Posterior vena cava (tissue), 2 donors: ENCODE measurements at places on chromosomes 4 and X.

- no peak for DNase-seq
Measured at GRCh38 chr4:152896811-152897210, 39.3 kb upstream of the FHDC1 start.

DNA sequence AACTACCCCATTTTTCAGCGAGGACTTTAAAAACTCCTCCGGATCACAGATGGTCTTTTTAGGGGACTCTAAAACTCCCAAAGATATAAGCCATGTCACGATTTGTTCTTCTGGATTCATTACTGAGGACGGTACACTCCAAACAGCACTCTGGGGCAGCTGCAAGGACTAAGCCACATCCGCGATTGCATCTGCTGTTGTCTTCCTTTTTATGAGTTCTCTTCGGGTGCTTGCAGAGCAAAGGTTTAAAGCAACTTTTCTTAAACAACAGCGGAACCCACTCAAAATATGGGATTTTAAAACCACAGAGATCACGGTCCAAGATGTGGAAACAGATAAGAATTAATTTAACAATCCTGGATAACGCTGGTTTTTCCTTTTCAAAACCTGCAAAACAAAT lies at the start of gene ARHGEF6:
Gene ARHGEF6, minus strand, starts transcription at position 170 of the 400 bp plus-strand sequence. Its CDS starts 50 bp downstream, at position 120.
- no peak for DNase-seq

- DNase-seq, result no peak
Measured at GRCh38 chrX:104987063-104987462, 233.4 kb downstream of the TEX13A start.

- DNase-seq, result no peak
Measured at GRCh38 chr4:159131564-159131963, 28.7 kb downstream of the RAPGEF2 start.

DNA sequence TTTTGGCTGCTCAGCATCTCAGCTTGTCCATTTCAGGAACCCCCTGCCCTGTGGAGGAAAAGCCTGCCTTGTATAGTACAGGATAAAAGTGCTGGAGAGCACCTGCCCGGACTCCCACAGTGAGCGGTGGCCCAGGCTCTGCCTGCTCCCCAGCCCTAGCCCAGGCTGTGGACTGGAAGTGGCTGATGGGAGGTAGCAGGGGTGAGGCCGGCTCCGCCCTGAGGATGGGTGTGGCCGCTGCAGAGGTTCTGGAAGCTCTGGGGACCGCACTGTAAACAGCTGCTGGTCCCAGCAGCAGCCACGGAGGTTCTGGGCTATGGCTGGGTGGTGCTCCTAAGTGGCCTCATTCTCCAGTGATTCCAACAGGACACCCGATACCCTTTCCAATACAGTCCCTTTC lies 56.6 kb upstream of the HELT start:
- DNase-seq, result peak; percentile 71

DNA sequence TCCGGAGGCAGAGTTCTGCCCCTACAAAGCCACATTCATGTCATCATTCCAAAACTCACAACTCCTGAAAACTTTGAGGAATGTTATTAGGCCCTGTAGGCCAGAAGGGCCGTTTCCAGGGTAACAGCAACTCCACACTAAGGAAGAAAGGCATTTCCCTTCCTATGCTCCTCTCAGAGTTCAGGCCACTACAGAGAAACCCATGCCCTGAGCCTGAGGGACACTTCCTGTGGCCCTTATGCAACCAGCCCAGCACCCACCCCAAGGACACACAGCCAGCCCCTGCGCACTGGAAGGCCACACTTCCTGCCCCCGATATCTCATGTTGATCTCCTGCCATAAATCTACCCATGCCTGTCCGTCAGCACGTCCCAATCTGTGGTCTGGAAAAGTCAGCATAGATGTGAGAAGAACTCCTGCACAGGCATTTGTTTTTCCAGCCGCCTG lies 289.3 kb downstream of the BCOR start:
- DNase-seq, result no peak

GRCh38 chrX:114581528-114582263 lies 2.2 kb upstream of the HTR2C start:
- DNase-seq, result no peak

DNA sequence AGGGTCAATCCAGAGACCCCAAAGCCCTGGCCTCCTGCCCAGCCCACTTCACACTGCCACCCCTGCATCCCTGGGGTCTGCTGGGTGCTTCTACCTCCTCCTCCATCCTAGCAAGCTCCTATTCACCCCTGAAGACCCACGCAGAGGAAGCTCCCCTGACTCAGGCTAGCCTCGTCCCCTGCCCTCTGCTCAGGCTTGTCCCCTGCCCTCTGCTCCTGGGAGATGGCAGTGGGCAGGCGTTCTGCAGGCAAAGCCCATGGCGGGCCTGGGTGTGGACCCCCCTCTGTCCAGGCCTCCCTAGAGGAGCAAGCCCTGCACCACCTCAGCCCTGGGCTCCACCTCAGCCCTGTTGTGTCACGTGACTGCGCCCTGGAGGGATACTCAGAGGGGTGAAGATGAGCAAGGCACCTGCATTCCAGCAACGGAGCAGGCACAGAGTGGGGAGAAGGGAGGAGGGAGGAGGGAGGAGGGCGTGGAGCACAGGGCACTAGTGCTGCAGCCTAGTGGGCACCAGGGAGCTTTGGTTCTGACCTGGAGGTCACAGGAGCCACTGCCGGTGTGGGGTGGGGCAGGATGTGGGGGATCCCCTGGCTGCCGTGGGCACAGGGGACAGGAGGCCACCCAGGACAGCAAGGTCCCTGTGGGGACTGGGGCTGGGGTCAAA lies 27.6 kb upstream of the FGFR3 start:
- DNase-seq, result no peak

- no peak for DNase-seq
Measured at GRCh38 chrX:119871245-119871598, 311 bp downstream of the RNF113A start.

- no peak for DNase-seq
Measured at GRCh38 chr4:122966201-122966600, 43.8 kb upstream of the NUDT6 start.

GRCh38 chr4:93658443-93658842 lies 170.1 kb upstream of the ATOH1 start:
- no peak for DNase-seq

DNA sequence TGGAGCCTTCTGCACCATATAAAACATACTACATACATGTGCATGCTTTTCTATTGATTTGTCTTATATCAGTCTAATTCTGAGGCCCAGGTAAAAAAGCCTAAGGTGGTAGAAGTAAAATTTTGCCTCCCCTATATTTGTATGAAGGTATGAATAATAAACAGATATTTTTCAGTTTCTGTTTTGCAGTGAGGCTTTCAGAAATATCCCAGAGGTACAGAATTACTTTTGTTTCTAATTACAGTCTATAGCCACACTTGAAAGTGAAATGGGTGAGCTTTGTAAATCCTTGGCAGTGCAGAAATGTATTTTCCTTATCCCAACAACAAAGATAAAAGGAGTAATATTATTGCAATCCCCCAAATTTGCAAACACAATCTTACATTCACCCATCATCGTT lies 59.5 kb downstream of the DDX60 start:
- DNase-seq, result no peak

DNA sequence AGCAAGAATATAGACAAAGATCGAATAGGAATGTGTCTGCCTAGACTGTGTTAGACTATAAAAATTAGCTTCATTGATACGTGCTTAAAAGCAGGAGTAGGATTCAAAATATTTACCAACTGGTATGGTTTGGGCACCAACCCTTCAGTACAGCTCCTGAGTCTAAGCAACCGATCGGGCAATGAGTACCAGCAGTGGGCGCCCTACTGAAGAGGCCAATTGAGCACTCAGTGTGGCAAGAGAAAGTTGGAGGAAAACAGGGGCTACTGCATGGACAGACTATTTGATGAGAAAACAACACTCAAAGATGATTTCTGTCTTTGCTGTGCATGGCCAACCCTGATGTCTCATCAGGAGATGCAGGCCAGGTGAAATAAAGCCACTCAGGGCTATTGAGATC lies 176.0 kb upstream of the NWD2 start:
- DNase-seq, result no peak

GRCh38 chr4:164892018-164892417 lies 15.0 kb downstream of the APELA start:
- DNase-seq, result no peak

DNA sequence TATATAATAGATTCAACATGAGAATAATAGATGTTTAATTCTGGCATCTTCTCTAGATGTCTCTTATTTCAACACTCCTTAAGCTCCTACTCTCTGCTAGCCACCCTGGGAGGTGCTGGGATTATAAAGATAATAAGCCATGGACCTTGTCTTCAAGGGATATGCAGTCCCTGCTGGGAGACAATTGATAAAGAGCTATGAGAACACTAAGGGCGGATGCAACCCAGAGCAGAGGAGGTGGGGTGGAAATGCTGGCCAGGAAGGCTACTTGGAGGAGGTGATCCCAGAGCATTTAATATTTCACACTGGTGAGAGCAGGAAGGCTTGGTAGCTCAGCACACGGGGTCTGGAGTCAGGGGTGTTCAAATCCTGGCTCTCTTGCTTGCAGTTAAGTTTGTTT lies 18.3 kb upstream of the PGRMC2 start:
- DNase-seq, result no peak

DNA sequence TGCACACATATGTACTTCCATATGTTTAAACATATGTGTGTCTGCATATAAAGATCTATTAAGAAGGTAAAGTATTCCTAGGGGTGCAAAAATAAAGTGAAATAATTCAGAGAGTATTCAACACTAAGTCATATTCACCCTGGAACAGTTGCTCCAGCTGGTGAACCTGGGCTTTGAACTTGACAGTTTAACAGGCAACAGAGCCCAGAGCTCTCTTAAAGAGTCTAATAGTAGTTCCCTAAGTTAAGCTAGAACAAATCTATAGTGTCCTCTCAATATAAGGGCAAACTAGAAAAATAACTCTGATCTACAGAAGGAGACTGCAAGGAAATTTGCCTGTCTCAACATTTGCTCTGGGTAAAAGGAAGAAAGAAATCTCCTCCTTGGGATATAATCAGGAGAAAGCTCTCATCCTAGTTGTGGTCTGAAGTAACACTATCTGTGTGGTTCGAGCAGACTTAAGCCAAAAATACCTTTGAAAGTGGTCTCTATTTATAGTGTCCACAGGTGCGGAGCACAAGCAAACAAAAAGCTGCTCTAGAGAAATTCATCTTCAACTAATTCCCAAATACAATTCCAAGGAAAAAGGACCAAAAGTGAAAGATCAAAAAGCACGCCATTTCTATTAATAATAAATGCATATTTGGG lies 29.9 kb downstream of the VEGFC start:
- no peak for DNase-seq

- DNase-seq, result no peak
Measured at GRCh38 chr4:23991444-23991843, 101.6 kb upstream of the PPARGC1A start.

- DNase-seq, result no peak
Measured at GRCh38 chr4:92406488-92406887, 102.7 kb downstream of the GRID2 start.
